ENCODE measurements at places on chromosomes 12 and 14.
A peak's percentile ranks its signal among the peaks of the same experiment; 100 is the strongest.

GRCh38 chr12:3647504-3647903 lies 105.4 kb downstream of the CRACR2A start:
- no peak for DNase-seq

- DNase-seq: no peak
Observed at GRCh38 chr12:3791256-3791874, 38.5 kb upstream of the CRACR2A start.

DNA sequence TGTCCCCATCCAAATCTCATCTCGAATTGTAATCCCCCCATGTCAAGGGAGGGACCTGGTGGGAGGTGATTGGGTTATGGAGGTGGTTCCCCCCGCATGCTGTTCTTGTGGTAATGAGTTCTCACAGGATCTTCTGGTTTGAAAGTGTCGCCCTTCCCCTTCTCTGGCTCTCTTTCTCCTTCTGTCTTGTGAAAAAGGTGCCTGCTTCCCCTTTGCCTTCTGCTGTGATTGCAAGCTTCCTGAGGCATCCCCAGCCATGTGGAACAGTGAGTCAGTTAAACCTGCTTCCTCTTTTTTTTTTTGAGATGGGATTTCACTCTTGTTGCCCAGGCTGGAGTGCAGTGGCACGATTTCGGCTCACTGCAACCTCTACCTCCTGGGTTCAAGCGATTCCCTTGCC lies 104.0 kb downstream of the CCDC91 start:
- DNase-seq: peak; percentile 8

DNA sequence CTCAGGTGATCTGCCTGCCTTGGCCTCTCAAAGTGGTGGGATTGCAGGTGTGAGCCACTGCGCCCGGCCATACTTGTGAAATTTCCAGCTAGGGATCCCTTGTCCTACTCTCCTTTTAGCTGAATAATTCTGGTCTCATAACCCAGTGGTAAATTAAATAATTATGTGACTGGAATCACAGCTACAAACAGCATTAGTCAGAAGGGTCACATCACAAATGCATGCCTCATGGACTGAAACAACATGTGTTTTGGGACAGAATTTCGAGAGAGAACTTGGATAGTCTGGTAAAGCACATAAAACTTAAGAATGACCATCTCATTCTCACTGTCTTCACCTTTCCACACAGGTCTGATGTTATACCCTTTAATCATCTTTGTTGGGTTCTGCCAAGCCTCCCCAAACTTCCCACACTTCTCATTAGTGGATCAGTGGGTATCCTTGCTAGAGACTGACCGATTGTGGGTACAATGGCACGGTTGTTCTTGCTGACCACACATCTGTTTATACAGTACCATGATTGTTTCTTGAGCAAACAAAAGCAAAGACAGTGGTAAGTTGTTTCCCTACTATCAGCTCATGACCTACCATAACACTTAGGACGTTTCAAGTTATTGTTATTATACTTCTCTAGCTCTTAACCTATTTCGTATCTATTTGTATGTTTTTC lies 5.1 kb downstream of the GPRC5D start:
- no peak for DNase-seq

GRCh38 chr12:11431486-11431885 lies 36.1 kb upstream of the PRB2 start:
- no peak for DNase-seq

GRCh38 chr12:19901841-19902240 lies 462.5 kb downstream of the AEBP2 start:
- DNase-seq: peak; percentile 57

Data from suppressor macrophage treated with lipopolysaccharide for 1 hour (primary cell).